Fibroblast of gingiva (primary cell): ENCODE measurements at places on chromosomes 2 and 18.

DNA sequence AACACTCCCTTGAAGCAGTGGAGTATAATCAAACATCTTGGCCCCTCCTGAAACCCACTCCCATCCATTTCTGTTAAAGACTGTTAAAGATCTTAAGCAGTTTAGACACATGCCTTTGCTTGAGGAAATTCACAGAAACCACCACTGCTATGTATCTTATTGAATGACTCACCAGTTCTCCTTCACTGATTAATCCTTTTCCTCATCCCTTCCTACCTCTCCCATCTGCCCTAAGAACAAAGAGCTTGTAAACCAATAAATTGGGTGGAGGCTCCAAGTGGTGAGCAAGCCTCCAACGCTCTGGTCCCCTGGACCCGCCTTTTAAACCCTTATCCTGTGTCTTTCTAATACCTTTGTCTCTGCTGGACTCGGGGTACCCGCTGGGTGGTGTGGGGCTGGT, 746.1 kb downstream of the LRP1B start:
- no peak for DNase-seq

- no peak for DNase-seq
Observed at GRCh38 chr18:7593218-7593819, 26.2 kb downstream of the PTPRM start.

- no peak for DNase-seq
Observed at GRCh38 chr2:164882276-164882675, 40.7 kb upstream of the COBLL1 start.

DNA sequence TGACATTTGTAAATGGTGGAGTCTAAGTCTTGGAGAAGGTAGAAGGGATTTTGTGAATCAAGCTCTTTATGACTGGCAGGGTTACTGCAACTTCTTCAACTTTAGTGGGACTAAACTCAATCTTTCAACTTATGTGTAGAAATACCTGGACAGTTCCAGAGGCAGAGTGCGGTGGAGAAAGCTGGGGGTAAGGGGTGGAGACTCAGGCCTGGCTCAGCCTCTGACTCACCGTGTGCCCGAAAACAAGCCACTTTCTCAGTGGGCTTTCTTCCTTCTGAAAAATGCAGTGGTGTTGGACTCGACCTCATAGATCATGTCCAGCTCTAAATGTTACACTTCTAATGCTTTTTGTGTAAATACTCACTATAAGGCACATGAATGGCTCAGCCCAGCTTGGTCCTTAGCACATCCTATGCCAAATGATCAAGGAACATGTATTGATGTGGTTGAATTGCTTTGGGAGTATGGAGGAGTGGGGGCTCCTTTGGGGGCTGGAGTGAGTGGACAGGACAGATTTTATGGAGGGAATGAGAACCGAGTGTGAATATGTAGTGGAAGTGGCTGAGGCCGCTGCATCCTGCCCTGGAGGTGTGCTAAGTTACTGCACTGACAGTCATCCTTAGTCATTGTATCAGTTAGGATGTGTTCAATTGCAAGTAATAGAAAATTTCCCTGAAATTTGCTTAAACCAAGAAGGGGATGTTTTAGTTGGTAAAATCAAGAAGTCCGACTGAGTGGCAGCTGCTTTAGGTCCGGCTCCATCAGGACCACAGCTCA, 32.2 kb upstream of the IGFBP5 start:
- no peak for DNase-seq
